GM06990 (cell line): ENCODE measurements at places on chromosomes 1 and 21.

GRCh38 chr1:18948048-18948912 is 8.2 kb downstream of the IFFO2 start:
- no peak for DNase-seq

- DNase-seq = no peak
These were observed 88.7 kb upstream of the SIM2 start for GRCh38 chr21:36610201-36610600.

DNA sequence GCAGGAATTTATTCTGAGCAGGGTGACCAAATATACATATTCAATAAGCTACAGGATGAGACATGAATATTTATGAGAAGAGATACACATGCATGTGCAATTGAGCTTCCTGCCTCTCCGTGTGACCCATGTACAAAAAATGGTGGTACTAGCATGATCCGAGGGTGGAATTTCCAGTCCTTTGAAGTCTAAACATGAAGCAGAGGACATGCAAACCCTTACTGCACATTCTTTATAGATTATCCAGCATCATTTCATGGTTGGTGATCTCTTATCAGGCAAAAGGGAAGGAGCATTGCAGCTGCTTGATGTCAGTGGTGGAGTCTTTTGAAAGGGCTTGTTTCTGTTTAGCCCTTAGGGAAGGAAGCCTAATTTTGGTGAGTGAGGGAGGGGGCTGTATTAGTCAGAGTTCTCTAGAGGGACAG is 448.6 kb downstream of the SETD4 start:
- no peak for DNase-seq

DNA sequence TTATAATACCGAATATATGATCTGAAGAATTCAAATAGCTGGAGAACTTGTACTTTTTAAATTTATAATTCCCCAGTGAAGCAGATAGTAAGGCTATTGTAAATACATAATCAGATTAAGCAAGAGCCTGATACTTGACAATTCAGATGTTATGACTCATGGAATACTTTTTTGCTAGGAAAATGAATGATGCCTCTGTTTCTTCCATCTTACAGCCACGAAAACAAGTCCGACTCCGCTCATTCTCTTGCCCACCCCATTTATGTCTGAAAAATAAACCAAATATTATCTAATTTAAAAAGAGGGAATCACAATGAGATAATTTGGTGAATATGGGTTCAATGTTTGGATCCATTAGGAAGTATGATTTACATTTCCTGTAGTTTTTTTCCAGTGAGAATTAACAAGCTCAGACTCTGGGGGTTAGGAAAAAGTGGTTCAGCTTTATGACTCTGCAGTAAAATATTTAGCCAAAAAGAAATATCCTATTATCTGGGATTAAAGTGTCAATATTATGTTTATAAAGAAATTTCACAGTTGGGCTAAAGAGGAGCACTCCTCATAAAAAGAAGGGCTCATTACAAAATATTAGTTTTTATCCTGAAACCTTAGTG is 50.4 kb upstream of the DAB1 start:
- DNase-seq = no peak

GRCh38 chr21:41037936-41038335 is 130.0 kb upstream of the BACE2 start:
- DNase-seq = no peak

- no peak for DNase-seq
These were observed 497 bp downstream of the FBXO44 start for GRCh38 chr1:11654939-11655808.

- DNase-seq = no peak
These were observed 18.3 kb upstream of the ALPL start for GRCh38 chr1:21490774-21491487.

DNA sequence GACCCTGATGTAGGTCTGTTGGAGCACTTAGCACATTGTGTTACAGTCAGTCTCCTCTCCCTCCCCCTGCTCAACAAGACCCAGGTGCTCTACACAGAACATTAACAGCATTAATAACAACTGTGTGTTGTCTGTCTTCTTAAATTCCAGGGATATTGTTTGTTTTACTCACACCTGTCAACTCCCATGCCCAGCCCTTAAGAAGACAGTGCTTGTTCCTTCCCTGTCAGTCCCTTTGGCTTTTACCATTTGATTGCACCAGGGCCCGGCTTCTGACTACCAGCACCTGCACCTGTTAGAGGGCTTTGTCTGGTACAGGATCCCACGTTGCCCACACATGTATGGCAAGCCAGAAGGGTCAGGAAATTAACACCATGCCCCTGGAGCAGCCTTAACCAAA is 11.7 kb downstream of the RIMKLA start:
- no peak for DNase-seq

DNA sequence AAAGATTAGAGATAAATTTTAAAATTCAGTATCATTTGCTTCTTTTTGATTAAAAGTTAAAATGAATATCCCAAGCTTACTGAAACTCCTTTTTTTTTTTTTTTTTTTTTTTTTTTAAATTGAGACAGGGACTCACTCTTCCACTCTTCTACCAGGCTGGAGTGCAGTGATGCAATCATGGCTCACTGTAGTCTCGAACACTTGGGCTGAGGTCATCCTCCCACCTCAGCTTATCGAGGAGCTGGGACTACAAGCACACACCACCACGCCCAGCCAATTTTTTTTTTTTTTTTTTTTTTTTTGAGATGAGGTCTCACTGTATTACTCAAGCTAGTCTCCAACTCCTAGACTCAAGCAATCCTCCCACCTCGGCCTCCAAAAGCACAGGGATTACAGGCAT is 92.1 kb upstream of the RGS18 start:
- DNase-seq = no peak

- no peak for DNase-seq
These were observed 17.5 kb upstream of the LEFTY1 start for GRCh38 chr1:225906467-225906866.

- DNase-seq = no peak
These were observed 3.5 kb downstream of the CRNN start for GRCh38 chr1:152410599-152410998.

DNA sequence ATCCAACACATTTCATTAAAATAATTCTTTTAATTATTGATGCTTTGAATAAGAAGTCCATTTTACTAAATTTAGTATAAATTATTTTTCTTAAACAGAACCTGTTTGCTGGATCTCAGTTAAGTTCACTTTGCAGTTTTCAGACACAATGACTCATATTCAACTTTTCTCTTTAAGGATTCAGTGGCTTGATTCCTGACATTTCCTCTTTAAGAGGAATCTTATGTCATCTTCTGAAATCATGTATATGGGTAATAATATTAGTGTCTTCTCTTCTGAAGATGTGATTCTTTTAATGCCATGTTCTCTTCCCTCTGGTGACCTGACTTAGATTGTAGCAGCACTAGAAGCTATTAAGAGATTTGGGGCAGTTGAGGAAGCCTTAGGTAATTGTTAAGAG is 12.6 kb downstream of the CREG1 start:
- DNase-seq = no peak

- DNase-seq = no peak
These were observed 96.7 kb upstream of the KLHDC7A start for GRCh38 chr1:18384059-18384458.

DNA sequence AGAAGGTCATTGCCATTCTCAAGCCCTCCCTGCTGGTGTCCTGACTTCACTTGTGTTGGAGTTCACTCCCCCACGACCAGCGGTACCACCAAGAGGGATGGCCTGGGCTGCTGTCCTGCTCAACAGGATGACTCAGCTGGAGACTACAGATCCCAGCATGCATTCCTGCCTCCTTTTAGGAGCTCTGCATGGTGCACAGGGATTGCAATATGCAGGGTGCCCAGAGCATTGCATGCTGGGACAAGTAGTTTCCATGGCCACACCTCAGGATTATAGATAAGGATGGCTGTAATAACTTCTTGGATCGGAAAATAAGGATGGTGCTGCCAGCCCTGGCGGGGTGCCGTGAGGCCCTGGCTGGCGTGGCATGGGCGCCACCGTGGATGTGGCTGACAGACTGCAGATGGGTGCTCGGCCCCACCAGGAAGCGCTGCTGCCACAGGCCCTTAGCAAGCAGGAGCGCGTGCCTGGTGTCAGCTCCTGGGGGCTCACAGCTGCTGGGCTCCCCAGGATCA is 150.0 kb downstream of the CASZ1 start:
- DNase-seq = no peak

DNA sequence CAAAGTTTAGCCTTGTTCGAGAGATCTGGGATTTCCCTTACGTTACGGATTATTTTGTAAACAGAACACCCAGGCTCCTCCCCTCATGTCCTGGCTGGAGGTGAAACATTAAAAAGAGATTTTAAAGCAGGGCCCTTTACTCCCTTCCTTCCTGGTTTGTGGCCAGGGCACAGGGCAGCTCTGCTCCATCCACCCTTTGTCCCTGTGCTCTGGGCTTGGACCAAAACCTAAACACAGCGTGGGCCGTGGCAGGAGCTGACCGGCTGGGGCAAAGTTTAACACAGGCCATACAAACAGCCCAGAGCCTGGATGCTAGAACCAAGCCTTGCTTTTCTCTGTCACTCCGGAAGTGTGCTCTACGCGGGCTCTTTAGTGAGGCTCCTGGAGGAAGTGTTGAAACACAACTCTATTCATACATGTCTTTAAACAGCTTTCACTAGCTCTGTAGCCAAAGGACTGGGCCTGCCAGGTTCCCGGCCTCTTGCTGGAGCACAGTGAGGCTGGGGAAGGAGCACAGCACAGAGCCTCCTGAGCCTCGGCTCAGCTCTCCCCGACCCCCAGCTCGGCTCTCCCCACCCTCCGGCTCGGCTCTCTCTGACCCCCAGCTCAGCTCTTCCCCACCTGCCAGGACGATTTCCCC is 84.7 kb downstream of the PDE9A start:
- peak; percentile 24 for DNase-seq

- no peak for DNase-seq
These were observed 738.1 kb upstream of the NCAM2 start for GRCh38 chr21:20260124-20260523.

DNA sequence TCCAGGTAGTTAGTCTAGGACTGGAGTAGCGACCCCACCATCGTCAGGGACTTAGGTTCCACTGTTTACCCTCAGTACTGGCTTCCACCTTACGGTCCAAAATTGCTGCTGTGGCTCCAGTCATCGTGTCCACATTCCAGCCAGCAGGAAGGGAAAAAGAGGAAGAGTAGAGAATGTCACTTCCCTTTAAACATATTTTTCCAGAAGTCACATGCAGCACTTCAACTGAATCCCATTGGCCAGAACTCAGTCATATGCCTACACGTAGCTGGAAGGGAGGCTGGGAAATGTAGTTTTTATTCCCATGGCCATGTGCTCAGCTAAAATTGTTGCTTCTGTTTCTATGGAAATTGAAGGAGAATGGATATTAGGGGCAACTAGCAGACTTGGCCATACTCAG is 84.1 kb upstream of the SELENON start:
- no peak for DNase-seq

- no peak for DNase-seq
These were observed 1.6 kb downstream of the NFIA start for GRCh38 chr1:61083807-61084440.

GRCh38 chr1:194755241-194755994 is 1569.0 kb upstream of the B3GALT2 start:
- no peak for DNase-seq

DNA sequence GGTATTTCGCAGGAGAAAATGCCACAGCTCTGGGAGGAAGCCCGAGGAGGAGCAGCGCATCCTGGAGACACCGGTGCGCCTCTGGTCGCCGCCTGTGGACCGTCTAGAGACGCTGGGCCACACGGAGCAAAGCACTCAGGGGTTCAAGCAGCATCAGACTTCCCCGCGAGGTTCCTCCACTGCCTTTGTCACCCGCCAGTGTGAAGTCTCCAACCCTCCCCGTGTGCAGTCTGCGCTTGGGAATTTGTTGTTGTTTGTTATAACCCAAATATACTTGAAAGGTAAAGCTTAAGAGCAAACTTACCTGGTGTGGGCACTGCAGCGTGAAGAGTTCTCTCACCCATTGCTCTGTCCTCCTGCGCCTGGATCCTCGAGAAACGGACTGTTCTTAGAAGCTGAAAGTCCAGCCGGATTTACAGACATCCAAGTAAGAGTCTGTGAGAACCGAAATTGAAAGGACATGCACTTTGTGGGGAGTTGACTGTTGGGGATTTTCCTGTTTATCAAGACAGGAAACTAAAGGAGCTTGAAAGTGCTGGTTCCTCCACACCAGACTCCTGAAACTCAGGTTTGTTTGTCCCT is at the start of gene GBP4:
TSS of gene GBP4 (minus strand) at position 452 of the 582 bp plus-strand sequence. CDS start at position 344, 108 bp downstream.
- DNase-seq = peak; percentile 44

- DNase-seq = no peak
These were observed 26.6 kb upstream of the CD84 start for GRCh38 chr1:160605792-160606479.

DNA sequence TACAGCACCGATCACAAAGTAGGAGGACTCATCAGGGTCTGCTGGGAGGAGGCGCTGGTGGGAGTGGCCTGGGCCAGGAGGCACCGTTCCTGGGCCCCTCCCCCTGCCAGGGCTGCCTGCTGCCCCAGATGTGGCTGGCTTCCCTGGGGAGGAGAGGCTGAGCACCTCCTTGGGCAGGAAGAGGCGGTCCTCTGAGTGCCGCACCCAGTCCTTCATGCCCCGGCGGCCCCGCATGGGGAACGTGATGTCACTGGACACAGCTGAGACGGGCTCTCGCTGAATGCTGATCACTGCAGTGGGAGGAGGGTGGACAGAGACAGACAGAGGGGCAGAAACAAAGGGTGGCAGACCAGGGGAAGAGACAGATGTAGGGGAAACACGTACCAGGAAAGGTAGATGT is 24.8 kb downstream of the ADGRB2 start:
- DNase-seq = peak; percentile 43

DNA sequence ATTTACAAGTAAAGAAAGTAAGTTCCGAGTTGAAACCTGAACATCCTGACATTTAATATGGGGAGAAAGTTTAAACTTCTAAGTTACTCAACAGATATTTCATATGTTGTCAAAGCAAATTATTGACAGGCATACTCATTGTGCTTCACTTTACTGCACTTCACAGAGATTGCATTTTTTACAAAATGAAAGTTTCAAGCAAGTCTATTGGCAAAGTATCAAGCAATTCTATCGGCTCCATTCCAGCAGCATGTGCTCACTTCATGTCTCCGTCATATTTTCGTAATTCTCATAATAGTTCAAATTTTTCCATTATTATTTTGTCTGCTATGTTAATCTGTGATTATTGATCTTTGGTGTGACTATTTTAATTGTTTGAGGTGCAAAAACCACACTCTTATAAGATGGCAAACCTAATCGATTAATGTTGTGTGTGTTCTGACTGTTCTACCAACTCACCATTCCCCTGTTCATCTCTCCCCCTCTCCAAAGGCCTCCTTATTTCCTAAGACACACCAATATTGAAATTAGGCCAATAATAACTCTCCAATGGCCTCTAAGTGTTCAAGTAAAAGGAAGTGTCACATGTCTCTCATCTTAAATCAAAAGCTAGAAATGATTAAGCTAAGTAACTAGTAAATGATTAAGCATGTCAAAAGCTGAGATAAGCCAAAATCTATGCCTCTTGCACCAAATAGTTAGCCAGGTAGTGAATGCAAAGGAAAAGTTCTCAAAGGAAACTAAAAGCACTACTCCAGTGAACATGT is 68.2 kb upstream of the BCL9 start:
- no peak for DNase-seq

DNA sequence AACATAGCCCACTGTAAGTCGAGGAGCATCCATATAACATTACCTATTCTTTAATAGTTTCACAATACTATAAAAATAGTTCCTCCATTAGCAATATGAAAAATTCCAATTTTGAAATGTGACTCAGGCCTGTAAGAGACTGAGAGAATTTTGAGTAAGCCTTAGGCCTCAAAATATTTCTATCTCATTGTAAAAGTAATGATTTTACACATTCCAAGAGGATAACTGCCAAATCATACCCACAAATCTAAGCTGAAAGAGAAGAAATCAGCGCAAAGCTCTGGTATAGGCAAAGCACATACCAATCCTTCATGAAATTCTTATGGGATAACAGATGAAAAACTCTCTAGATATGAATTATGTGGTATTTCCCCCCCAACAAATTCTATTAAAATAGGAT is 144.1 kb downstream of the CDC42BPA start:
- no peak for DNase-seq

- DNase-seq = no peak
These were observed 98.5 kb upstream of the DMRTA2 start for GRCh38 chr1:50521703-50522102.
